ENCODE measurements at places on chromosomes 5 and 9.

- peak; percentile 94 for DNase-seq
Measured at GRCh38 chr9:126664900-126665643, 51.3 kb downstream of the LMX1B start.

- no peak for DNase-seq
Measured at GRCh38 chr5:13972029-13972428, 27.5 kb upstream of the DNAH5 start.

DNA sequence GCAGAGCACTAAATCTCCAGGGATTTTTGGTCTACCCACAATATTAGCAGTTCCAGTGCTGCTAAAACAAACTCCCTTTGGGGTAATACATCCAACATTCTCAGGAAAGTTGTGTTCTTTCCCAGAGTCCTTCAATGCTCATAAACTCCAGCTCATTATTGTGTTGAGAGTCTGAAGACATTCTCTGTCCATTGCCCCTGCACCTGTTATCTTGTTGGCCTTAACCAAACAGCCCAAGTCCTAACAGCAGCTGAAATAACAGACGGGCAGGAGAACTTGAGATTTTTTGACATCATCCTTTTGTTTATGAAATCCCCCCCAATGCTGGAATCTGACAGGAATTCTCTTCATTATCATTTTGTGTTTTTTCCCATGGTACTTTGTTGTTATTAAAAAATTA lies 110.8 kb downstream of the PAPPA start:
- DNase-seq = no peak

DNA sequence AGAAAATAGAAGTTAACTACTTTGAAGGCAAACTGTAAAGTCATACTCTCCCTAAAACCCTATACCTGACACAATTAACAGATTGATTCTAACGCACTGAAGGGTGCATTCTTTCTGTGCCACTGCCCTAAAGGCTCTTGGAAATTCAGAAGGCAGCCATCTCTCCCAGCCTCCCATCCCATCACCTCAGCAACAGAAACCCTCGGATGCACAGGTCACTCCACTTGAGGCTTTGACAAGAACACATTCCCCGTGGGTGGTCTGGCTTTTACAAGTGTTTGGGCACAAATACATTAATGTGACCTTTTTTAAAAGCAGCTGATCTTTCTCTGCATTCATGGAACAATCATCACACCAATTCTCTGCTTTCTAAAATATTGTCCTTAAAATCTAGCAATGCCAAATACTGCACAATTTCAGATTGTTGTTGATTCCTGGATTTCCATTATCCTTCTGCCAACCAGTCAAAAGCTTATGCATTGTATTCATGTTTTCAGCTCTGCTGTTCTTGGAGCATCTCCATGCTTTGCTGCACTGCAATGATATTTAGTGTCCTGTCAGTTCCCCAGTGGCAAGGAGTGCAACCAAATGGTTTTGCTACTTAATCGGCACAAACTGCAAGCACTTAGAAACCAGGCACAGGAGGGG lies 175.6 kb downstream of the TMEM161B start:
- DNase-seq = no peak

DNA sequence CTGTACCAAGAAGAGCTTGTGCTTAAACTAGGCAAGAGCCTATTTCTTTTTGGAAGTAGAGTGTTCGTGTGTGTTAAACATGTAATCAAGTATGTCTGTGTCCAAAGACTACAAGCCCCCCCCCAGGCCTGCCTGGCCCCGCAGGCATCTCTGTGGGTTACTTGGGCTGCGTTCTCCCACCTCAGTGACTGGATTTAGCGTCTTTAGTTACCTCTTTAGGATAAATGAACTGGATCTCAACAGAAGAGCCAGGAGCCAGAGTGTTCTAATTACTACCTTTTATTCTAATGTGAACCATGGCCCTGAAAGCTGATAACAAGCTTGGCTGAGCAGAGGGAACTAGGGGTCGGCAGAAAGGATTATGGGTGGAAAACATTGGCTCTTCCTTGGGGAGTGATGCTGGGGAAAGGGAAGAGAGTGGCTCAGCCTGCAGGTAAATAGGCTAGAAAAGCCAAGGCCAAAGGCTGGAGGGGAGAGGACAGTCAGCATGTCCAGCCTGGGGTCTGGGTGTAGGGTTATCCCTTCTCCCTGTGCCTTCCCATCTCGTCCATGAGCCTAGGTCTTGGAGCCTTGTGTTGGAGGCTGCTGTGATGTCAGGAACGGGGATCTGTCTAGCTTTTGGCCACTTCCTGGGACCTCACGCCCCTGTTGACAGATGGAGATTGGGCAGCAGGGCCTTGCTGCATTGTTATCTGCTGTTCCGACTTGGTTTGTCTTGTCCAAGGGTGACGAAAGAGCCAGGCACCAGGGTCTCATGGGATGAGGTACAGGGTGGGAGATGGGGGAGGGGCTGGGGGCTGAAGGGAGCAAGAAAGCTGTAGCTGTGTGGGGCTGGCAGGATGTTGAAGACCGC lies 11.1 kb downstream of the CD74 start:
- DNase-seq = no peak

Measured in H7 (cell line).